ENCODE measurements at places on chromosomes 3 and 15.

GRCh38 chr3:182325213-182325950 lies 467.9 kb upstream of the ATP11B start:
- no peak for DNase-seq

DNA sequence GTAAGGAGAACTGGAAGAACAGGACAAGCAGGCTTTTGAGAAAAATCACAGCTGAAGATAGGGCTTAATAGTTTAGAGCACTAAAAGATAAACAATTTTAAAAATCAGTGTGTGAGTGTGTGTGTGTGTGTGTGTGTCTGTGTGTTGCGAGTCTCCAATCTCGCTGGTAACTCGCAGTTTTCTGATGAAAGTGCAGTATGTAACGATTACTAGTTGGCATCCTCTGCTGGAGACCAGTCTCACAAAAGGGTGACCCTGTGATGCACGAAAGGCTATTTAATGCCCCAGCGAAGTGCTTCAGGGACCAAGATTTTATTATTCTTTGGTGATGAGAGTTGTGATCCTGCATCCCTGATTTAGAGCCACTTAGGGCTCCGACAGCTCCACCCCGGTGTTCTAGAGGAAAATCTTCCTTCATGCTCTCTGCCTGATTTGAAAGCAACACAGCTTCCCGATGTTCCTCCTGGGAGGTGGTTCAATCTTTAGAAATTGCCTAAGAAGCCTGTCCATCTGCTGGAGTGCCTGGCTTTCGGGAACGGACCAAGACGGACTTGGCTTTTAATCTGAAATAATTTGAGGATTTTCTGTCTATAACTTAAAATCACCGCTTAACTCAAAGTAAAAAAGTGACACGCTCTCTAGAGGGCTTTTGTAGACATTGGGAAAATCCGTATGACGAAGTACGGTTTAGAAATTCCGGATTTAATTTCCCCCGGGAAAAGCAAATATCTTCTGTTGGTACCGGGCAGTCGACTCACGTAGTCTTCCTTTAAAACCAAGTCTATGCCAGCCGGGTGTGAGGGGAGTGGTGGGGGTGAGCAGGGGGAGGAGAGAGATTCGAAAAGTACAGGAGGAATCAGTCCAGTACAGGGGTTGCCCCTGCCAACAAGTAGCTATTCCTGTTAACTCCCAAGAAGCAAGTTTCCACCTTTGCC lies 1.1 kb upstream of the ALCAM start:
- peak; percentile 7 for DNase-seq

DNA sequence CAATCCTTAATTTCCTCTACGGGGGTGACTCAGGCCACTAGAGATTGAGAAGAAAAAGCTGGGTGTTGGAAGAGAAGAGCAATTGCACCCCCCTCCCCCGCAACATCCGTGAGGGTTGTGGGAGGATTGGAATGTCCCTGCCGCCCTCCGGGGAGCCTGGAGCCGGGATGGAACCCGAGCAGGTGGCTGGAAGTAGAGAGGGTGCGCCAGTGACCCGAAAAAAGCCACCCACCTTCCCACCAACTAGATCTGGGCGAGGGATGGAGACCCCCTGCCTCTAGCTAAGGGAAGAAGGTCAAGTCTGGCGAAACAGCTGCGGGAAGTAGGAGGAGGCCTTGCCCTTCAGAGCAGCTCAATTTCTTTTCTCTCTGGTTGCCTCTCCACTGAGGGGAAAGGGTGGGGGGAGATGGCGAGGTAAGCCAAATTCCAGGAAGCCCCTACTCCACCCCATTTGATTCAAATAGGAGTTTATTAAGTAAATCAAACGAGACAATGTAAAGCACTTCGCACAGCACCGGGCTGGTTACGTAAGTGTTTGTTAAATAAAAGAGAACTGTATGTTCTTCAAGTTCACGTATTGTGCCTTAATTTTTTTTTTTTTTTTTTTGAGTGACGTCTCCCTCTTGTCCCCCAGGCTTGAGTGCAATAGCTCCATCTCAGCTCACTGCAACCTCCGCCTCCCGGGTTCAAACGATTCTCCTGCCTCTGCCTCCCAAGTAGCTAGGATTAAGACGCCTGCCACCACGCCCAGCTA lies 1.1 kb upstream of the WWTR1 start:
- no peak for DNase-seq

DNA sequence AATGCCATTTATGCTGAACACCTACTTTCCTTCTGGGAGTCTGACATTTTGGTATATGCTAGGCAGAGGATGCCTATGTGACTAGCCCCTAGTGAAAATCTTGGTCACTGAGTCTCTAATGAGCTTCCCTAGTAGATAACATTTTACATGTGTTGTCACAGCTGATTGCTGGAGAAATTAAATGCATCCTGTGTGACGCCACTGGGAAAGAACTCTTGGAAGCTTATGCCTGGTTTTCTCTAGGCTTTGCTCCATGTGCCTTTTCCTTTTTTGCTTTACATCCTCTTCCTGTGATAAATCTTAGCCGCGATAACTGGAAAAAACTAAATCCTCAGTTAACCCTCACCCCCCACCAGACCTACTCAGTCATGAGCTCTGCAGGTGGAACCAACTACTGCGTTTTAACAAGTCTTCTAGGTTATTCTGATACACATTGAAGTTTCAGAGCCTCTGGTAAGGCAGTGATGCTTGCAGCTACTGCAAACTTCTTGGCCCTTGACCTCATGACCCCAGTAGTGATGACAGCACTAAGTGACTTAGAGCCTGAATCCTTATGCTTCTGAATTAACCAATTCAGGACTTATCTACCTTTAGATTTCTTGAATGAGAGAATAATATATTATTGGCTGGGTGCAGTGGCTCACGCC lies 292.4 kb upstream of the SOX14 start:
- no peak for DNase-seq

GRCh38 chr15:60744826-60745460 lies 266.0 kb upstream of the ICE2 start:
- no peak for DNase-seq

- no peak for DNase-seq
These were observed 43.7 kb downstream of the SLC12A8 start for GRCh38 chr3:125168711-125169393.

DNA sequence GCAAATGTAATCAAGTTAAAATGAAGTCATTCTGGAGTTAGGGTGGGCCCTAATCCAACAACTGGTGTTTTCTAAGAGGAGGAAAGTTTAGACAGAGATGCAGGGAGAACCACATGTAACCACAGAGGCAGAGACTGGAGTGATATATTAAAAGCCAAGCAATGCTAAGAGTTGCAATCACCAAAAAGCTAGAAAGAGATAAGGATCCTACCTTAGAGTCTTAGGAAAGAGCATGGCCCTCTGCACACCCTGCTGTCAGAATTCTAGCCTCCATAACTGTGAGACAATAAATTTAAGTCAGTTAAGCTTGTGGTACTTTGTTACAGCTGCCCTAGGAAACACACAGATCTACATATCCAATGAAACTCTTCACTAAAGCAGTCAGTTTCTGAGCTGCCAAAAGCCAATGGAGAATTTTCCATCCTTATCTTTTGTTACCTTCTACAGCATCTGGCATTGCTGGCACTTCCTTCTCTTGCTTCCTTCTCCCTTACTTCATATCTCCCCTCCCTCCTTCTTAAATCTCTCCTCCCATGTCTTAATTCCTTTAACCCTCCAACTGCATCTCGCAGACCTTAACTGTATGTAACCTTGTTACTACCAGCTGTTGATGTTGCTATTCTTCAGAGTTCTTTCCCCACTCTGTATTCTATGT lies 11.2 kb downstream of the DCBLD2 start:
- DNase-seq = no peak

GRCh38 chr3:193030276-193030675 lies 112.6 kb upstream of the MB21D2 start:
- no peak for DNase-seq

GRCh38 chr3:101144105-101144504 lies 150.9 kb upstream of the ABI3BP start:
- no peak for DNase-seq

GRCh38 chr15:56968821-56969220 lies 50.4 kb downstream of the TCF12 start:
- DNase-seq = no peak

Data from CD4-positive, alpha-beta T cell treated with Interleukin-6 for 4 hours (primary cell).